ENCODE measurements at places on chromosomes 3 and 15. TPM values are rescaled to one million over a fixed set of nuclear protein-coding genes. Genes with fewer than 3 reads are reported as not detected.

Gene ACOX2
- total RNA-seq: 1.8 TPM

DNA sequence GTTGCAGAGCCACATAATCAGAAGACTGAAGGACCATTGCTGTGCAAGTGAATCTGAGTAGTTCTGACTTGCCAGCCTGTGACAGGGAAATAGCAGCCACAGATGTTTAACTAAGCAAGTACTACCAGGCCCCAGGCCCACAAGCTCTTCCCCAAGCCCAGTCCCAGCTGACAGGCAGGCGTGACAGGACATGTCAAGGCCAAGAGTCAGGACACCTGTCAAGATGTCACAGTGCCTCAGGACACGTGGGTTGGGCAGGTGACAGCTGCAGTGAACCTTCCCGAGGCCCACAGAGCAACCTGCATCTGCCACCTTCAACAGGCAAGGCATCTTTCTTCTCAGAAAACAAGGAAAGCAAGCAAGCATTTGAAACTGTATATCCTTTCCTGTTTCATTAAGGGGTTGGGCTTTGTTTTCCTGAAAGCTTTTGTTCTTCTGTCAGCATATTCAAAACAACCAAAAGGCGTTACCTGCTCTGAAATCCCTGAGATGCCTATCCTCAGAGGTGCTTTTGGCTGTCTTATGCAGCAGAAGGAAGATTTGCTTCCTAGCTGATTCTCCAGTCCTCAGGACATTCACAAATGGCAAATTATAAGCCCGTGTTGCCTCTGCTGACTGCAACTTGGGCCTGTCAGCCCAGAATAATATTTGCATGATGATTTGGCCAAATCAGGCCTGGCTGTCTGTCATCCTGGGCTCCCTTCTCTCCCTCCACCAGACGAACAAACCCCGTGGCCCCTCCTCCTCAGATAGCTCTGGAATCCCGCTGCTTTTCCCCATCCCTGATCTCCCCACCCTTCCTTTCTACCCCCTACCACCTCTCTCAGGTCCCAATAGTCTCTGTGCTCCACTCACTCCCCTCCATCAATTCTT lies 171.8 kb upstream of the WNT5A start:
- DNase-seq: no peak

Gene MOBP
- 0.95 TPM for total RNA-seq

DNA sequence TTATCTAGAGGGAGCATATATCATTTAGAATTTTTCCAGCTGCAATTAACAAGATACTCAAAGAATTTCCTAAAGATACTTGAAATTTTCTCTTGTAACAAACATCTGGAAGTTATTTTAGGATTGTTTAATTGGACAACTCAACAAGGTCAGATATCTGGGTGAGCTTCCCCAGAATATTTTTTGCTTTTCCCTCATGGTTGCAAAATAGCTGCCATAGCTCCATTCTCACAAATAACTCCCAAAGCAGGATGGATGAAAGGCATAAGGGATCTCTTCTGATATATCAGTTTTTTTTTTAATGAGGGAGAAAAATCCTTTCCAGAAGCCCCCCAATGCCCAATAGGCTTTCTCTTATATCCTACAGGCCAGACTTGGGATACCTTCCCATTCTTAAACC lies 56.6 kb upstream of the SLC25A26 start:
- DNase-seq: no peak

GRCh38 chr3:33956206-33956605 lies 157.8 kb downstream of the PDCD6IP start:
- no peak for DNase-seq

GRCh38 chr15:41876007-41876406 lies 17.8 kb downstream of the SPTBN5 start:
- no peak for DNase-seq

Gene IP6K1
- 46.7 TPM for total RNA-seq

- DNase-seq: no peak
These were observed 49.2 kb downstream of the MGLL start for GRCh38 chr3:127772827-127773751.

DNA sequence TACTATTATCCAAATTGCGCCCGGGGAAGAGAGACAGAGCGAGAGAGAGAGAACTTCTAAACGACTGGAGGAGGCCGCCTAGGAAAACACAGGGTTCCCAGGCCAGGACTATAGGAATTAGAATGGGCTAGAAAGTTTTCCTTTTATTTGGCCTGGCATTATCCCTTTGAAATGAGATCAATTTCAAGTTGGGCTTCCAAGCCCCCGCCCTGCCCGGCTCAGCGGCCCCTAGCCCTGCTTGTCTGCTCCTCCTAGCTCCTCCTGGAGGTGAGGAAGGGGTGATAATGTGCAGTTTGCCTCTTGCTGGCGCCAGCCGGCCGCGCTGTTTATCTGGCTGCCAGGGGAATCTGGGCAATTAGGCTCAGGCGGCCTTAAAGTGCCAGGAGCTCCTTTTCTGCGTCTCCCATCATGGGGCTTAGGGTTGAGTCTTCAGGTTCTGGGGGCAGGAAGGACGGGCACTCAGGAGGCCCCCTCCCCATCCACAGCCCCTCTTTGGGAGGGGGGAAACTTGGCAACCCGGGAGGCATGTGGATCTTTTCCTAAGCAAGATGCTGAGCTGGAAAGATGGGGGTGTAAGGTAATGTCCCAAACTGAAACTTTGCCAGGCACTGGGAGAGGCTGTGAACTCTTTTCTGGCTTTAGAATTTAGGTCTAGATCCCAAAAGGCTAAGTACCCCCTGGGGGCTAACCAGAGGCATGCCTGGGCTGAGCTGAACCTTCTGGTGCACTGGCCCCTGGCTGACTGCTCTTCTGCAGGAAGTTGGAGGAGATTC lies 5.5 kb downstream of the SMAD6 start:
- no peak for DNase-seq

DNA sequence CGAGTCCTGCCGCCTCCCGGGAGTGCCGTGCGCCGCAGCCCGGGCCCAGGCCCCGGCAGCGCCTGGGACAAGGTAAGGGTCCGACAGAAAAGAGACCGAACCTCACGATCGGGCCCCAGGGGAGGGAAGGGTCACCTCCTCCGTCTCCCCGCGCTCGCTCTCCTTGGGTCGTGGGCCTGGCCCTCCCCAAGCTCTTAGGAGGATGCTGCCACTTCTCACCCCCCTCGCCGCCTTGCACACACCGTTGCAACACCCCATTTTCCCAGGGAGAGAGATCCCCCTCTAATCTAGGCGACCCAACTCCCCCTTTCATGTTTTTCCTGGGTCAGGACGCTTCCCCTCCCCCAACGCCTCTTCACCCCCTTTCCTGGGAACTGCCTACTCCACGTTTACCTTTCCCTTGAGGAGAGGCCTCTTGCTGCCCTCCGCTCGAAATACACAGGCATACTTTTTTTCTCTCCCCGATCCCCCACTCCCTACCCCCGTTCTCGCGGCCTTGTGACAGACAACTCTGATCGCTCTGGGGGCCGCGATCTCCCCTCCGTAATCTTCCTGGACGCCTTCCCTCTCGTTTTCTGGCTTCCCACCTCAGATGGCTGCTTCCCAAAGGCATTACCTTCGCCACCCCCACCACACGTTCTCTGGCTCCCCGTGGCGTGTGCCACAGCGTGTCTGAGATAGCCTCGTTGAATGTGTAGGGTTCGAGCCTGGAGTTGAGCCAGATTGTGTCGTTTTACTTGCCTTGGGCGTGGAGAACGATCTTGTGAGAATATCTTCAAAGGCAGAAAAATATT lies 688 bp downstream of the SETD5 start:
- DNase-seq: no peak

DNA sequence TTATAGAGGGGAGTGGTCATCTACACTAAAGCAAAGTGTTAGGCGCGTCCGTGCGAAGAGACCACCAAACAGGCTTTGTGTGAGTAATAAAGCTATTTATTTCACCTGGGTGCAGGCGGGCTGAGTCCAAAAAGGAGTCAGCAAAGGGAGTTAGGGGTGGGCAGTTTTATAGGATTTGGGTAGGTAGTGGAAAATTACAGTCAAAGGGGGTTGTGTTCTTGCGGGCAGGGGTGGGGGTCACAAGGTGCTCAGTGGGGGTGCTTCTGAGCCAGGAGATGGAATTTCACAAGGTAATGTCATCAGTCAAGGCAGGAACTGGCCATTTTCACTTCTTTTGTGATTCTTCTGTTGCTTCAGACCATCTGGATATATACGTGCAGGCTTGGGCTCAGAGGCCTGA lies 47.1 kb downstream of the OIP5 start:
- DNase-seq: no peak

Gene ADAMTS9
- total RNA-seq: 58.3 TPM

- no peak for DNase-seq
These were observed 106.1 kb downstream of the OXNAD1 start for GRCh38 chr3:16370872-16371740.

DNA sequence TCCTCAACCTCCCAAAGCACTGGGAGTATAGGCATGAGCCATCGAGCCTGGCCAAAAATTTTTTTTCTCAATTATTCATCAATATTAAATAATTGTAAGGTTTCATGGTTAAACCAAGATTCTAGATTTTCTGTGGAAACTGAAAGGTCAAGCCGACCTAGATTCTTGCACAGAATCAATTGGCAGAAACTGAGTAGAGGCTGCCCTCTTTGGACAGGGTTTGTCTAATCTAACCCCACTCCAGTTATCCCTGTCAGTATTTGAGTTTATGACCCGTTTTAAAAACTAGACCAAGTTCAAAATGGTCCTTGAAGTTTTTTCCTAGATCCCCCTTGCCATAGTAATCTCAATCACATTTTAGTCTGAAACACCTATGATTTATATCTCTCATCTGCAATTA lies 8.6 kb upstream of the ADAM10 start:
- DNase-seq: no peak

DNA sequence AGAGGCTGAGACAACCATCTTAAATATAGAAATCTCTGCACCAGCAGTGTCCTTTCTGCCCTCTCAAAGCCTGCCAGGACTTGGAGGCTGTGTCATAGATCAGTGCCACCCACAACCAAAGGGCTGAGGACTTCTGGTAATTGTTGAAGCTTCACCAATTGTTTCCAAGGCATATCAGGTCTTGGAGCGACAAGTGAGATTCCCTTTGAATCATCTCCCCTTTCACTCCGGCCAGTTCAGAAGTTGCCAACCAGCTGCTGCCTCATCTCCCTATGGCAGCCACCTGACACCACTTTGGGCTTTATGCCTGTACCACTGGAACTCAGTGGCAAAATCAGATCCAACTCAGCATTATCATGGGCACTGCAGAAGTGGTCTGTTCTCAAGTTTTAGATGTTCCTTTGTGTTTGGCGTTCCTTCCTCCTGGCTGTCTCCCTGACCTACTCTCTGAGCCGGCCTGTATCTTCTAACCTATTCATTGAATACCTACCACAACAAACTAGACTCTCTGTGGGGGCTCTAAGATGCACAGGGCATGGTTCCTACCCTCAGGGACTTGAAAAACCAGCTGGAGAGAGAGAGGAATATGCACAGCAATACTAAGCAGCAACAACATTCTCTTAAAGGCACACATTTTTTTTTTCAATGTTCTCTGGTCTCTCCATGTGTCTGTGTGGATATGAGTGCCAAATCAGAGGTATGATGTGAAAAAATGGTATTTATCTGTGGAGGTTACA lies 90.8 kb upstream of the PFN2 start:
- no peak for DNase-seq

Gene C2CD4B
- 9.2 TPM for total RNA-seq

- DNase-seq: no peak
These were observed 41.1 kb upstream of the SNTN start for GRCh38 chr3:63611382-63611781.

- DNase-seq: no peak
These were observed 29.1 kb downstream of the IRAK2 start for GRCh38 chr3:10193692-10194327.

DNA sequence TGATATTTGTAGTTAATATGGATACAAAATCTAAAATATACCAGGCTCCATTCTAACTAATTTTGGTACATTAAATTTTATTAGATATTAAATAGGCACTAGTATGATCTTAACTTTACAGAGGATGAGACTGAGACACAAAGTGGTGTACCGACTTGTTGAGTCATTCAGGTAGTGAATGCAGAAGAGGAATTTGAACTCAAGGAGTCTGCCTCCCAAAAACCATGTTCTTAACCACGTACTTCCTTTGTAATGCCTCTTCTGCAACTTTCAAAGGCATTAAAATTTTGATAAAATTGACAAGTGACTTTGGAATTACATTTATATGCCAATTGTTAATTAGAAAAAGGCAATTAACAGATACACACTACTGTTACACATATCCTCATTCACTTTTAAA lies 61.8 kb downstream of the ZBBX start:
- DNase-seq: no peak

Gene HCN4
- total RNA-seq: not detected

Gene TLE3
- 25.6 TPM for total RNA-seq

Data from pulmonary artery endothelial cell (primary cell).